ENCODE measurements at places on chromosomes 12 and 14.
A peak's percentile ranks its signal among the peaks of the same experiment; 100 is the strongest.

DNA sequence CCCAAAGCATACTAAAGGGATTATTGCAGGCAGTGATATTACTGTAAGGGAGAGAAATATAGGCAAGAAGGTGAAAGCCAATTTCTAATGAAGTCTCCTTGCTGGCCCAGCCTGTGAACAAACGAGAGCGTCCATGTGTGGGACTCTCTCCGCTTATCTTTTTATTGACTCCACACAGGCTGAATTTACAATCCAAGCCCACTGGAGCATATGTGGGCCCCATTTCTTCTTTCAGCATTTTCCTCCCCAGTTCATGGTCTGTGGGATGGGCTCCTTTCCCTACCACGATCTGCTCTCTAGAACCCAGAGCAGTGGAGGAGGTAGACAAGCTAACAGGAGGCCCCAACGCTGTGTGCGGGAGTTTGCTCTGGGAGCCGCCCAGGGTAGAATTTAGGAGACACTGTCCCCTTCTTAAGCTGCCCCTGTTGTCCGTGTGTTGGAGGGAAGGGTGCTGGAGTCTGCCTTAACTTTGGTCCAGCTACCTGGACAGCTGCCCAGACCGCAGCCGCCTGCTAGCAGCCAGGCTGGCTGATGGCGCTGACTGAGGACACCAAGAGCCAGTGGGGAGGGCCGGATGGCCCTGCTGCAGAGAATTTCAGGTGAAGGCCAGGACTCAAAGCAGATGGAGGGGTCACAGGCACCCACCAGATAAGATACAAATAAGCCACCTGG, 3.2 kb upstream of the HOXC11 start:
- DNase-seq = no peak

DNA sequence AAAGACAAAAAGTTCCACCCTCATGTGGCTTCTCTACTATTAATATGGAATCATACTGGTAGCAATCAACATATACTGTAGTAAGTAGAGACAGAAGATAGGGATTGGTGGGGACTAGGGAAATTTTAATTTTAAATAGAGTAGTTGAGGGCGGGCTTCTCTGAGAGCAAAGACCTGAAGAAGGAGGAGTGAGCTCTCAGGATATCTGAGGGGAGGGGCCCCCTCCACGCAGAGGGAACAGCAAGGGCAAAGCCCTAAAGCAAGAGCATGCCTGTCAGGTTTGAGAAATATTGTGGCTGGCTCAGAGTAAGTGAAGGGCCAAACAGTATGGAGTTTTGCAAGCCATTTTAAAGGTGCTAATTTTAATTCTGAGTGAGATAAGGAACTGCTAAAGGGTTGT, 64.3 kb downstream of the PCNX1 start:
- DNase-seq = no peak

- no peak for DNase-seq
Measured at GRCh38 chr12:40473962-40474361, 218.3 kb upstream of the CNTN1 start.

GRCh38 chr12:94990222-94990621, 13.3 kb downstream of the NDUFA12 start:
- DNase-seq = no peak

GRCh38 chr12:103571286-103571685, 15.8 kb upstream of the STAB2 start:
- DNase-seq = peak; percentile 58

DNA sequence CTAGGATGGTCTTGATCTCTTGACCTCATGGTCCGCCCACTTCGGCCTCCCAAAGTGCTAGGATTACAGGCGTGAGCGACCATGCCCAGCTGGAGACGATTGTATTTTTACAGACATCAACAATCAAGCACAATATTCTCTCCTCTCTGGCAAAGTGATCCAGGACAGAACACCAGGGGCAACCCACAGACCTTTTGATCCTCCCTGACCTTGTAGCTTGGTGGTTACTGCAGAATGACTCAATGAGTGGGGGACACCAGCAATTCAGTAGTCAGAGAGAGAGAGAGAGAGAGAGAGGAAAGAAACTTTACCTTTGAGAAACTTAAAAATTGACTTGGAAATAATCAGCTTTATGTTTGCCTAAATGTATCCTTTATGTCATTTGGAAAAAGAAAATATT, 51.2 kb downstream of the DRAM1 start:
- DNase-seq = no peak

- DNase-seq = no peak
Measured at GRCh38 chr12:33093534-33093933, 197.0 kb upstream of the PKP2 start.

DNA sequence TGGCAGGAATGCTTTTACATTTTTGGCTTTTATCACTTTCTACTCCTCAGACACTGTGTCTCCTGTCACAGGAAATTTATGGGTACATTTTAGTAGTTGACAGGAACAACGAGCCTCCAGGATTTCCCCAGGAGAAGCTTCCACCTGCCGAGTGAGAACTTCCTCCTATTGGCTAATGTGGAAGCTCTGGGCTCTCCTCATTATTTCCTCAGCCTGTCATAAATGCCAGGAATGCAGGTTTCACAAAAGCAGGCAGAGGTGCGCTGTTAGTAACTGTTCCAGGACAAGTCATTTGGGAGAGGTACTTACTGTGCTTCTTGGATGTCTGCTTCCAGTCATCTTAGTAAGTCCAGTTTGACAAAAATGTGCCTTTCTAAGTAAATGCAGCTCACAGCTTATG, 19.1 kb upstream of the DCP1B start:
- DNase-seq = no peak

- no peak for DNase-seq
Measured at GRCh38 chr14:77848031-77848430, 48.1 kb downstream of the ADCK1 start.

- no peak for DNase-seq
Measured at GRCh38 chr12:84638811-84639368, 273.7 kb downstream of the SLC6A15 start.

GRCh38 chr12:104567832-104568486, 111.2 kb downstream of the CHST11 start:
- DNase-seq = no peak

DNA sequence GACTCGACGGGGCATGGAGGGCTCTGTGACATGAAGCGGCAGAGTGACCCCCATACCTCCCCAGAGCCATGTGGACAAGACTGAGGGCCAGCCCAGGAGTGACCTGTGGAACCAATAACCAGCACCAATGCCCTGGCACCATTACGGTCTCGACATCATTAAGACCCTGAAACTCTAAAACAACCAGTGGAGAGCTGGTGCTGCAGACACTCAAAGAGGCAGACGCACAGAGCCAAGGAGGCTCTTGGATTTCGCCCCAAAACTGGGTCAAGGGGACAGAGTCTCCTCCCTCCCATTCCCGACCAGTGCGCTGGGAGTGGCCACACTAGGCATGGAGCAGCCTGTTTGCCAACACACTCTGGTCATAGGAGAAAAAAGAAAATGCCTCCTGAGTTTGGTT, 41.6 kb upstream of the VASH1 start:
- no peak for DNase-seq

DNA sequence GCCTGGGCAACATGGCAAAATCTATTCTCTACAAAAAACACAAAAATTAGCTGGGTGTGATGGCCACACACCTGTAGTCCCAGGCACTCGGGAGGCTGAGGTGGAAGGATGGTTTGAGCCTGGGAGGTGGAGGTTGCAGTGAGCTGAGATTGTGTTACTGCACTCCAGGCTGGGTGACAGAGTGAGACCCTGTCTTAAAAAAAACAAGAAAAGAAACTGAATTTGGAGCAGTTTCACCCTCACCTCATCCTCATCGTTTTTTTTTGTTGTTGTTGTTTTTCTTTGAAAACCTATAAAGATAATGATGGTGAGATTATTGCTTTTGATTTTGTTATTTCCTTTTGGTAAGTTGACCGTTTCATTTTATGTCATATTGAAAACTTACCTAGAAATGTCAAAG, 60.7 kb downstream of the SLC38A6 start:
- no peak for DNase-seq

GRCh38 chr14:23094666-23095195, at the start of gene ACIN1:
Gene ACIN1, minus strand, starts transcription at chr14:23095136. Its CDS starts 24 bp downstream, at chr14:23095112.
- DNase-seq = no peak

DNA sequence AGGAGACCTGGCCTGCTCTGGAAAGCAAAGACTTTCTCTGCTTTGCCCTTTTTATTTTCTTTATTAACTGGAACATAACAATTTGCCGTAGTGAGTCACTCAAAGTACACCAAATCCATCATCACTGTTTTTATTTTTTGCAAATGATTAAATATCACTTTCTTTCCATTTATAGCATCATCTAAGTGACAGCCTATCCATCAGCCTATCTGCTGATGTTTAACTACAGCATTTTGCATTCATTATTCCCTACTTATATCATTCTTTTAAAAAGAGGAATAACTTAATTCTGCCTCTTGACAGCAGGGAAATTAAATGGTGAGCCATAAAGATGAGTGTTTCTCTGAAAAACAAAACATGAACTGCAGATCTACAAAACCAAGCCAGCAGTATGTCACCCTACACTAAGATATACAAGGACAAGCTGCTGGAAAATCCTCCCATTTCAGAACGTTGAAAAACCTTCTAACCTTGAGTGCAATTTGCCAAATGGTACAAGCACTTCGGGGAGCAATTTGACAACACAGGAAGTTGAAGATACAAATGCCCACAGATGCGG, 821.3 kb upstream of the TMEM132C start:
- no peak for DNase-seq

- DNase-seq = no peak
Measured at GRCh38 chr12:39675263-39675662, 55.7 kb upstream of the ABCD2 start.

Measured in NCI-H1436 (cell line).